ENCODE measurements at places on chromosomes 12 and 14.

DNA sequence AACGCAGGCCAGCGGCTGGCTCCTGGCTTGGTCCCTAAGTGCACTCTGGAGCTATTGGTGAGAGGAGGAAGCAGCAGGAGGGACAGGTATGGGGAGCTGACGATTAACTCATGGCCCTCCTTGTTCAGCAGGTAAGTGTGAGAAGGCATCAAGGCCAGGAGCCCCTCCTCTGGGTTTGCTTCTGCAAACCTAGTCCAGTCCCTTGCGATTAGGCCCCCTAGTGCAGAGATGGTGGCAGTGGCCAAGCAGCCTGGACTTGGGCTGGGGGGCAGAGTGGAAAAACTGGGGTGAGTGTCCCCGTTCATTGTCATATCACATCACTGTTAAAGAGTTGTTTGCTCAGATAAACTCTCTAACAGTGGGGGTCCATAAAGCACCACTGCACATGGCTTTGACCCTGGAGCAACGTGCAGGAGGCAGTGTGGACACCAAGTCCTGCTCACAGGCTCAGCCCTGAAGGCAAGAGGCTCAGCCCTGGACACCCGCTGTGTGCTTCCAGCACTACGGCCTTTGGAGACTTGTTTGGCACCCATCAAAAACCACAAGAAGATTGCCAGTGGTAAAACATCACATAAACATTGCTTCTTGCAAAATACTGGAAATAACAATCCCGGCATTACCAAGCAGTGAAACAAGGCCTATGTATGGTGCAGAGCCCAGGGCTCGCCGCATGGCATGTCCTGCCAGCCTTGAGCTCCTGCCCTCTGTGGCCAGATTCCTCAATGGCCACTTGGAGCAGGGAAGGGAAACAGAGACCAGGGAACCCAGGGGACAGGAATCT is 184.3 kb upstream of the RTL1 start:
- no peak for DNase-seq

- no peak for DNase-seq
Measured at GRCh38 chr14:24688030-24688658, 54.2 kb upstream of the GZMB start.

GRCh38 chr12:105977652-105978051 is 161.1 kb downstream of the NUAK1 start:
- DNase-seq: no peak

GRCh38 chr12:56884421-56884820 is 49.8 kb downstream of the SDR9C7 start:
- DNase-seq: no peak

DNA sequence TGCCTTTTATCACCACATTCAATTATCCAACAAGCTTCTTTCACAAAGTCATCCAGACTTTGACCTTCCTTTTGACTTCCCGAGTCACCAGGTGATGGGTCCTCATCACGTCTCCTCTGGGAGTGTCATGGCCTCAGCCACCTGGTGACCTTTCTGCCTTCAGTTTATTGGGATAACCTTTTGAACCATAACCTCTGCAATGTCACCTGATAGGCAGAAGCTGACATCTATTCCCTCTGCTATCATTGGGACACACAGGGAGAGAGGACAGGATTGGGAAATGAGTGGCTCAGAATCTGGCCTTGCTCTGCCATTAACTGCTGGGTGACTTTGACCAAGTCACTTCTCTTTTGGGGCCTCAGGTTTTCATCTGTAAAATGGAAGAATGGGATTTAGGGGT is 388.7 kb downstream of the NUAK1 start:
- no peak for DNase-seq

DNA sequence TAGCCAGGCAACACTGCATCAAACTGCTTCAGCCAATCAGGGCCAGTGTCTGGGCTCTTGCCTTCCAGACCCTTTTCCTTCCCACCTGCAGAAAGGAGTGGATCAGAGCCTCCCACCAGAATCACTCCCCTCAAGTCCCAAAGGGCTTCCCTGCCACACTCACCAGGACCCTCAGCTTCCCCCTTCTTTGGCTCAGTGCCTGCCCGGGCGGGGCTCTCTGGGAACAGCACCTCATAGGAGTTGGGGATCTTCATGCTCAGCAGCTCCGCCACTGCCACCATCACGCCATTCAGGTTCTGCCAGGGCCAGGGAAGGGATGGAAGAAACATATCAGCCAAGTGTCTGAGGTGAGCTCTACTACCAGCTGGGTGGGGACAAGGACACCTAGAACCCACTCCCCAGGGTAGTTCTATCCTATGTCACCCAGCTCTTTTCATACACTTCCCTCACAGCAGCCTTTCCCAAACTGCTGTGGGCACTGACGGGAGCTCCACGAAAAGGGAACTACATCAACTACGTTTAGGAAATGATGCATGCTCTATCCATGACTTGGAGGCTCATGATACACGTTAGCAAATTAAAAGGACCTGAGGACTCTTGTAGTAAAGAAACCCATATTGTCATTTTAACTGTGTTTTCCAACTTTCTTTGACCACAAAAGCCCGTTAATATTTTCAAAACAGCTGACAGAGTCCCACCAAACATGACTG is 9.4 kb upstream of the PRKAG1 start:
- no peak for DNase-seq

DNA sequence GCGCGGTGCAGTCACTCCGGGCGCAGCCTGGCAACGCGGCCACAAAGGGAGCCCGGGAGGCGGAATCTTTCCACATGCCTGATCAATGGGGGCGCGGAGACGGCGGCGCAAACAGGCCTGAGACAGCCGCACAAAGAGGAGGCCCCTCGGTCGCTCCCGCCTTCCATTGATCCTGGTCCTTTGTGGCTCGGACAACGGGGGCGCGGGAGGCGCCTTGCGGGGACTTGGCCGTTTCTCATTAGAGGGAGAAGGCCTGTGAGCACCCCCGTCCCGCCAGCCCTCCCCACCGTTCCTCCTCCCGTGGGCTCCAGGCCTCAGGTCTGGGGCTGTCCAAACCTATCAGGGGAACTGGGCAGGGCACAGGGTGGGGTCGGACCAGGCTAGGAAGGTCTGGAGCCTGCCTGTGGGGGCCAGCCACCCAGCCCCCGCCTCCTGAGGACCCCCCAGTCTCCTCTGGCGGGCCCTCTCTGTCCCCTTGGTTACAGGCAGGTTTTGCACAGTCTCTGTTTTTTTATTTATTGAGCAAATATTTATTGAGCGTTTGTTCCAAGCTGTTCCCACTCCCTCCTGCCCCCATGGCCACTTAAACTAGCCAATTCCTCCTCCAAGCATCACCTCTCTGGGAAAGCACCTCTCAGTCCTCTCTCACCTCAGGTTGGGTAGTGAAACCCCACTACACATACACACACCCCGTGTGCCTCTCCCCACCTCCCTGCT is 29.0 kb upstream of the MSI1 start:
- DNase-seq: no peak

DNA sequence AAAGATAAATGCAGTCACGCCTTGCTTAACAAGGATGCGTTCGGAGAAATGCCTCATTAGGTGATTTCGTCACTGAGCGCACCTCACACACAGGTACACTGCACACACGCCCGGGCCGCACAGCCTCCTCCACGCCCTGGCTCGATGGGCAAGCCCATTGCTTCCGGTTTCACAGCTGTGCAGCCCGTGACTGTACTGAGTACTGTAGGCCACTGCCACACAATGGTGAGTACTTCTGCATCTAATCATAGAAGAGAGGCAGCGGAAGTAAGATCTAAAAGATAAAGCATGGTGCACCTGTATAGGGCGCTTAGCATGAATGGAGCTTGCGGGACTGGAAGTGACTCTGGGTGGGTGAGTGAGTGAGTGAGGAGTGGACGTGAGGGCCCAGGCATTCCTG is 4.3 kb downstream of the RIMBP2 start:
- no peak for DNase-seq

DNA sequence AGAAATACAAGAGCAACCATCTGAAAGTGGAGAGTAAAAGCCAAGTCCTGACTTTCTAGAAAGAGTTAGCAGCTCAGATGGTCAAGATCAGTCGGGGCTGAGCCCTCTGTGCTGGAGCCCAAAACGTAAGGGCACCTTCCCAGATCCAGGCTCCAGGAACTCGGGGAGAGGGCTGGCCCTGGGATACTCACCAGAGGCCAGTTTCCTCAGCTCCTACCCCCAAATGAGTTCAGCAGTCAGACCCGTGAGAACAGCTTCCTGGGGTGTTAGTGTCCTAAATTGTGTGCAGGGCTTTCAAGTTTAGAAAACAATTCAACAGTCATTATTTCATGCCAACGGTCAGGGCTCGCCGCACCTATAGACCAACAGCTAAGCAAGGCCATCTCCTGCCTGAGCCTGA is 147.6 kb upstream of the FKBP4 start:
- DNase-seq: no peak

GRCh38 chr14:90603841-90604240 is 207.0 kb downstream of the CALM1 start:
- DNase-seq: no peak

- no peak for DNase-seq
Measured at GRCh38 chr14:22210906-22211305, 378.1 kb downstream of the DAD1 start.

DNA sequence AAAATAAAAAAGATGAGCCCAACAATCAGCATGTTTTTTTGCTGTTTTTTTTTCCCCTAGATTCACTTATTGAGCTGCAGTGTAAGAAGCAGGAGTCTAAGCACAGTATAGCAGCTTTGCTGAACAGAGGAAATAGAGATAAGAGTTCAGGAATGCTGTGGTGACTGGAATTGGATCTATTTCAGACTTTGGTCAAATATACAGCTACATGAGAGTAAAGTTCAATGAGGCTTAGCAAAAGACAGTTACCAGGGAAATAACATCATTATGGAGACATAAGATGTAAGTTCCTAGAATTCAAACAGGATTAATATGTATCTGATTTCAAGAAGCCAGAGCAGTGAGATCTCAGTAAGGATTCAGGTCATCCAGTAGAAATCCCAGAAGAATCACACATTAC is 613.0 kb downstream of the RPS29 start:
- no peak for DNase-seq

GRCh38 chr12:74499192-74499591 is 38.4 kb upstream of the ATXN7L3B start:
- no peak for DNase-seq

DNA sequence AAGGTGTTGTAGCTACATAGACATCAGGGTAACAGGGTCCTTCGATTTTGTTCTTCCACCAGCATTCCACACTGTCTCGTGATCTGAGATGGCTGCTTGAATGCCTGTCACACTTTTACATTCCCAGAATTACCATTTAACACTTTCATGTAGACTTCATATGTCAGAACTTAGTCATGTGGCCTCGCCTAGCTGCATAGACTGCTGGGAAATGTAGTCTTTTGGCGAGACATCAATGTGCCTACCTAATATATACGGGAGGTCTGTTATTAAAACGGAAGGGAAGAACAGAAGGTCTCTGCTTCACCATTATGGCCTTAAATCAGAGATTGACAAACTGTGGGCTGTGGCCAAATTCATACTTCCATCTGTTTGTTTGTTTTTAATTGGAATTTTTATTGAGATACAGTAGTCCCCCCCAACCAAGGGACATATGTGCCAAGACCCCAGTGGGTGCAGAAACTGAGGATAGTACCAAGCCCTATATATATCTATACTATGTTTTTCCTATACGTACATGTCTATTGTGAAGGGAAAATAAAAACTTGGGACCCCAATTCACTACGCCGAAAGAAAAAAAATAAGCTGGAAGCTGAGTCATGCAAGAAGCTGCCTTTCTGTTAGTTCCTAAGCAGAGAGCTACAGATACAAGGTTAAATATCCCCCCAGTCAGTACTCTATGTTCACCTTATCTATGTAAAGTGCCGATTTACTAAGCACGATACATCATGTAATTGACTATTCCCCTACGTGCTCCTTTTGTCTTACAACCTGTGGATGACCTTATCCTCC is 11.3 kb upstream of the HRK start:
- DNase-seq: no peak

DNA sequence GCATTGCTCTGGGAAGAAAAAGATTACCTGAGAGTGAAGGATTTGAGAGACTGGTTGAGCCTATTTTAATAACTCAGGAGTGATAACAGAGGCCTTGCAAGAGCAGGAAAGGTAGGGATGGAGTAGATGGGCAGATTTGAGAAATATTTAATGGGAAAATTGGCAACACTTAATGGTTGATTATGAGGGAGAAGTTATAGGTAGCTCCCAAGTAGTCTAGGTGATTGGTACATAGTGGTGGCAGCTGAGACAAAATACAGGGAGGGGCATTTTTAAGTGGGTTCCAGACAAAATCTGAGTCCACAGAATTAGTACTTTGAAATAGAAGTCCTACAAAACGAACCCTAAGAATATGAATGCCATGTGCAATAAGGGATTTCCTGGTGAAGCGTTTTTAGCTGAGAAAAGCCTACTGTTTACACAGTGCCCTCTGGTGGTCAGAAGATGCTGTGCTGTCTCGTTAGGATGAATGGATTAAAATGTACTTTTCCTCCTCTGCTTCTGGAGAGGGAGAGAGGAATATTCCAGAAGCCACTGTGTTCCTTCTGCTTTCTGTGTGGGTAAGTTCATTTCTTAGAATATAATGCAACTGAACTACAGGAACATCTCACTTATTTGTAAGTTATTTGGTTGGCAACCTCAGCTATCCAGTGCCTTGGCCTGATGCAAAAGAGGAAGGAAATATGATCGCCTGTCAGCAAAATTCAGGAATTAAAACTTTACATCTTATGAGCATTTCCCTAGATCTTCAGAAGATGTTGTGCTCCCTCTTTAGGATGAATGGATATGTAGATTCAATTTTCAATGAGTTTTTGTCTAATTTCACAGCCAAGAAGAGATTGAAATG is 6.5 kb downstream of the ZBTB1 start:
- DNase-seq: peak; percentile 51

GRCh38 chr12:88388566-88389540 is 191.4 kb downstream of the KITLG start:
- no peak for DNase-seq

DNA sequence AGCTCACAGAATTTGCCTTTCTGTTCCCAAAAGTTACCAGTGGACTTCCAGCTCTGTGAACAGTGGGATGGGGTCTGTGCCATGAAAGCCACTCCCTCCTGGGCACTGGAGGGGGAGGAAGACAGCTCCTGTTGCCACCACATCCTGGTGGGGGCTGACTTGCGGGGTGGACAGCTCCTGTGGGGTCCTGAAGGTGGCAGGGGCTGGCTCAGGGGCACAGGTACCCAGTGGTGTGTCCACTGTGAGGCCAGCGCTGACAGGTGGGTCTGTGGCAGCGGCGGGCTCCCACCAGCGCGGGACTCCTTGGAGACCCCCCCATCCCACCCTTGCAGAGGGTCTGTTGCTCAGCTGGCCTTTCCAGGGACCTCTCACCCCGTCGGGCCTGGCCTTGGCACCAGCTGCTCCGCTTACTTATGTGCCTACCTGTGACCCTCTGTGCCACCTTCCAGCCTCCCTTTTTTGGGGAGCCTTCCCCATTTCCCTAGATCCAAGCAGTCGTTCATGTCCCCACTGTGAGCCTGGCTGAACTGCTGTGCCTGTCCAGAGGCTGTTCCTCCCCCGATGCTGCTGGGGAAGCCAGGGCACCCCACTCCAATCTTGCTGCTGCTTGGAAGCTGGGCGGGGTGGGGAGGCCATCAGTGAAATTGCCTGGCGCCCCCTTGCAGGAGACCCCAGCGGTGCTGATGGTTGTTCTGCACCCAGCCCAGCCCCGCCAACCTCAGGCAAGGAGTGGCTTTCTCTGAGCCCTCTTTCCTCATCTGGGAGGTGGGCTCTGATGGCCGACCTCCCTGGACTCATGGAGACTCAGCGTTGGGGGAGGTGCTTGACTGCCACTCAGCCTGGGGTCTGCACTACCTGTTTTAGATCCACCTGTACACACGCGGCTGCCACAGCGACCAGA is 2.2 kb downstream of the TEDC1 start:
- DNase-seq: no peak
